ENCODE measurements at places on chromosomes 5 and 9.
A peak's percentile ranks its signal among the peaks of the same experiment; 100 is the strongest.

DNA sequence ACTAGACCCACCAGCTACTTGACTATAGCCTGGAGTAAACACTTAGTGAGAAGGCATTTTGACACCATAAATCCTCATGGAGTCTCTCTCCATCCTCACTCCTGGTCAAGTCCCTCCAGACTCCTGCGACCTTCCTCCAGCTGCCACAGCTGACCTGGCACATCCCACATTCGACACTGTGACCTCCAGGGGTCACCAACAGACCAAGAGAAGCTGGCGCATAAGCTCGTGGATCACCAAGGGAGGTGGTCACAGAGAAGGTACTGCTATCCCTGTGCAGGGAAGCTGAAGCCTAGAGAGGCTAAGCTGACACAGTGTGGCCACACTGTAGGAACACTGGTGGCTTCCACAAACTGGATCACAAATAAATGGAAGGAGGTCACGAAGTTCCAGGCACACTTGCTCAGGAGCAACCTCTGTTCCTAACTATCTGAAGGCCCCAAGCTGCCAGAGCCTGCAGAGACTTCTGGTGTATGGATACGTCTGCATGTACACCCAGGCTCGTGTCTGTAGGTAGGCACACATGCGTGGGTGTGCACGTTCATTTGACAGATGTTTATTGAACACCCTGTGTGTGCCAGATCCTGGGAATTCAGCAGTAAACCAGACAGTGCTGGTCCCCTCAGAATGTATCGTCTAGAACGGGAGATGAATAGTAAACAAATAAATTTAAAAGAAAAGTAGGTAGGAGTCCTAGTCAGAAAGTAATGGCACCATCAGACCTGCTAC is 104.4 kb downstream of the C5orf15 start:
- no peaks in the 10 kb centered on the region for H3K27me3 ChIP-seq
- no peaks in the 10 kb centered on the region for H3K4me1 ChIP-seq
- no peak overlapping the region for H3K4me3 ChIP-seq
- DNase-seq: peak; percentile 28

DNA sequence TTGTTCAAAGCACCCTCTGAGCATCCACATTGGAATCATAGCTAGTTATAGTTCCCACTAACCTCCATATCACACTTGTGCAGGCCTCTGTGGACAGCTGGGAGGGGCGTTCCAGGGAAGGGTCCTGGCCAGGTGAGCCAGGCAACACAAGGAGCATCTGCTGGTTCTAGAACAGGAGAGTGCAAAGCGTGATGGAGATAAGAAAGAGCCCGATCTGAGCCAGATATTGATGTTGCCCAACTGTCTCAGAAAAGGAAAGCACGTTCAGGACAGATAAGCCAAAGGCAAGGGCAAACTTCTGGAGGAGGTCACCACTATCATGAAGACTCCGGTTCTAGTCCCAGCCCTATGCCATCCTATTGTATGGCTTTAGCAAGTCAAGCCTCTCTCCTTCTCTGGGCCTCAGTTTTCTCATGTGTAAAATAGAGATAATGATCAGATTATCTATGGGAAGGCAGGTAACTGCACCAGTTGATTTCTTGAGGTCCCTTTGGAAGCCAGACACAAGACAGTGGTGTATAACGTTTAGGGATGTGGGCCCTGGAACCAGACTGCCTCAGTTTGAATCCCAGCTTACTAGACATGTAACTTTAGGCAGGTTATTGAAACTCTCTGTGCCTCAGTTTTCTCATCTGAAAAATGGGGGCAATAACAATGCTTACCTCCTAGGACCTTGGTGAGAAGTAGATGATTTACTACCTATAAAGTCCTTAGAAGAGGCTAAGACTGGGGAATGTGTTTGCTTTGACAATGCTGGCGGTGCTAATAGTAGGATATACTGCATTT is 19.8 kb downstream of the GABBR2 start:
- no peak overlapping the region for H3K27ac ChIP-seq
- H3K27me3 ChIP-seq: no peaks in the 10 kb centered on the region
- no peaks in the 10 kb centered on the region for H3K4me1 ChIP-seq

- H3K4me3 ChIP-seq: no peak overlapping the region
- H3K4me1 ChIP-seq: no peaks in the 10 kb centered on the region
- H3K36me3 ChIP-seq: no peaks in the 10 kb centered on the region
- DNase-seq: no peak
Observed at GRCh38 chr5:33490071-33490665, 49.4 kb downstream of the TARS1 start.

- no peaks in the 10 kb centered on the region for H3K36me3 ChIP-seq
- H3K27me3 ChIP-seq: no peaks in the 10 kb centered on the region
- H3K4me1 ChIP-seq: no peaks in the 10 kb centered on the region
- H3K4me3 ChIP-seq: no peak overlapping the region
- DNase-seq: no peak
Observed at GRCh38 chr5:97496037-97496436, 313.0 kb upstream of the RIOK2 start.

GRCh38 chr5:132883261-132883834 is 9.9 kb downstream of the LEAP2 start:
- H3K4me1 ChIP-seq: no peaks in the 10 kb centered on the region
- H3K27me3 ChIP-seq: no peaks in the 10 kb centered on the region
- DNase-seq: peak; percentile 82
- no peak overlapping the region for H3K27ac ChIP-seq
